ENCODE measurements at places on chromosomes 11 and 22.

DNA sequence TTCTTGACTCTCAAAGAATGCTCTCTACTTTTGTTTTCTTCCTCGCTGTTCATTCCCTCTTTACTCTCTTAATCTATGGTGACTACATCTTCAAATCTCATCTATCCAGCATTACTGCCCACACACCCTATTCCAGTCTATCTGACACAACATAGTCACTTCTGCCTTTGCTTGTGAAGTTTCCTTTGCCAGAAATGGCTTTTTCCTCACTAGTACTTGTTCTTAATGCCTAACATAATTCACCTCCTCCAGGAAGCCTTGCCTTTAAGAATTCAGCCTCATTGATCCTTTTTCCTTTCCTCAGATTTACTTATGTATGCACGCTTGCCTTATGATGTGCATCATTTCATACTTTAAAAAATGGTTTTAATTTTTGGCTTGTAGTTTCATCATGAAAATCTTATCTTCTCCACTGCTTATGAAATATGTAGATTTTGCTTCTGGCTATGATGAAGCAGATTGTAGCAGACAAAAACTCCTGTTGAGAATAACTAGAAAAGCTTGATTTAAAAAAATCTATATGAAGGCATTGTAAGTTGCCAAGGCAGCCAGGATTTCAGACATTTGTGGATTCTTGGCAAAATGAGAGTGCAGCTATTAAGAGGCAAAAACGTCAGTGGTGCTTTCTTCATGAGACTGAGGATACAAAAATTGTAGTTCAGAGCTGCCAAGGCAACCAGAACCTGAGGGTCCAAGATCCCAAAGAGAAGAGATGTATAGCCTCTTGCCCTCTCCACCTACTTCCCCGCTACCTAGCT is 31.8 kb downstream of the RNF169 start:
- DNase-seq = peak; percentile 38

GRCh38 chr22:22721681-22722354 is 77.4 kb downstream of the GGTLC2 start:
- peak; percentile 89 for DNase-seq

DNA sequence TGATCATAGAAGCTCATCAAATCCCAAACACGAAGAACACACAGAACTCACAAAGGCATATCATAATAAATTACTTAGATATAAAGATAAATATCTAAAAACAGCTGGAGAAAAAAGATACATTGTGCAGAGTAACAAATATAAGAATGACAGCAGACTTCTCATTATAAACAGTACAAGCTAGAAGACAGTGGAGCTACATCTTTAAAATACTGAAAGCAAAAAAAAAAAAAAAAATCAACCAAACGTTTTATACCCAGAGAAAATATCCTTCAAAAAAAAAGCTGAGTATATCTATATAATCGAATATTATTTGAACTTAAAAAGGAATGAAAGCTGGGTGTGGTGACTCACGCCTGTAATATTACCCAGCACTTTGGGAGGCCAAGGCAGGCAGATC is 90.0 kb downstream of the SBF2 start:
- DNase-seq = no peak

GRCh38 chr22:44325718-44326490 is 13.2 kb upstream of the SHISAL1 start:
- DNase-seq = peak; percentile 61
